ENCODE measurements at places on chromosomes 2 and 18.
A peak's percentile ranks its signal among the peaks of the same experiment; 100 is the strongest.

GRCh38 chr2:3405307-3405706 lies 25.8 kb downstream of the TRAPPC12 start:
- no peak for DNase-seq

- no peak for DNase-seq
Observed at GRCh38 chr2:100267751-100268150, 54.5 kb downstream of the LONRF2 start.

DNA sequence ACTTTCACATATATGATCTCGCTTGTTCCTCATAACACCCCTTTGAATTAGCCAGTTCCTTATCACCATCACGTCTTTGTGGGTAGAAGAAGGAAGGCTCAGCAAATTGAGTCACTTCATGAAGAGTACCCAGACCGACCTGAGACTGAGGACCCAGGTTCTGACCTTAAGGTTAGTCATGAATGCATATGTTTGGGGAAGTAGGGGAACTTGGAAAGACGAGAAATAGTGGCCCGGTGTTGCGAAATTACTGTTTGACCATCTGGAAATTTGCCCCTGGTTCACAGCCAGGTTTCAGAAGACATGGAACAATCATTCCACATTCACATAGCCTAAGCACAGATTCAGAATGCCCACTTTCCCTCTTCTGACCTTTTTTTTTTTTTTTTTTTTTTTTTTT lies 59.8 kb downstream of the MEIS1 start:
- DNase-seq, result no peak

DNA sequence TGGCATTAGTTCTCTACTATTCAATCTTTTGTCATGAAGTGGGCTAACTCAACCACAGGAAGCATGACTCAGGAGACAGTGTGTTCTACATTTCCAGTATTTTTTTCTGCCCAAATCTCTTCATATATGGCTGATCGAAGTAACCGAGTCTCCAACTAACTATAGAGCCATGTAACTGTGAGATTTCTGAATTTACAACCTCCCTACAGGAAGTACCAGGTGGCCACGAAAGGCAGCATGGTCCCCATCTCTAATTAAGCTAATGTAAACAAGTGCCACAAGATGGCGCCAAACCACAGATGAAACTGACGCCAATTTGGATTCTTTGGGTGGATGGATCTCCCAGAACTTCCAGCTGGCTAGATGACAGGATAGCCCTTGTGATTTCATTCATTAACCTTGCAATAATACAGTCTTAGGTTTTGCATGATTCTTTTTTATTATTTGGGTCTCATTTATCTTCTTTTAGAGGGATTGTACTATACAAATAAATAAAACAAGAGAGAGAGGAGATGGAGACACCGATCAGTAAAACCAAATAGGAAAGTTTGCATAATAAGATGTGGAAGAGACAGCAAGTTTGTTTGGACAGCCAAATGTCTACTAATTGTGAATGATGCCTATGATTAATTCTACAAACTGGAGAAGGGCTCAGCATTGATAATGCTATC lies 18.3 kb upstream of the ARHGAP15 start:
- DNase-seq, result peak; percentile 38

All from T-cell (primary cell).